ENCODE measurements at places on chromosomes 7 and 10.

DNA sequence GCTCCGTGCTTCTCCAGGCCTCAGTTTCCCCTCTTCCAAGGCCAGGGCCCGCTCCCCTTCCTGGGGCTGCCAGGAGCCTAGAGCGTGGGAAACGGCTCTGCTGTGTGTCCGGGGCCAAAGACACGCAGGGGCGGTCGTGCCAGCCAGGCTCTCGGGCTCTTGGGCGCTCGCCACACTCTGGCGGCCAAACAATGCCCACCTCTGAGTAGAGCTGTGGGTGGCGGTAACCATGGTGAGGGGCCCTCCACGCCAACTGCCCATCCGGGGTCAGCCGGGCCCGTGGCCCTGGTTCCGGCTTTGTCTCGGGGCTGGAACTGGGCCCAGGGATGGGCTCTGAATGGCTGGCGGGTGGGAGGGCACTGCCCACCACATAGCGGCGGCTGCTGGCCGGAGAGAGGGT is 16.0 kb downstream of the GRIFIN start:
- no peak for DNase-seq

DNA sequence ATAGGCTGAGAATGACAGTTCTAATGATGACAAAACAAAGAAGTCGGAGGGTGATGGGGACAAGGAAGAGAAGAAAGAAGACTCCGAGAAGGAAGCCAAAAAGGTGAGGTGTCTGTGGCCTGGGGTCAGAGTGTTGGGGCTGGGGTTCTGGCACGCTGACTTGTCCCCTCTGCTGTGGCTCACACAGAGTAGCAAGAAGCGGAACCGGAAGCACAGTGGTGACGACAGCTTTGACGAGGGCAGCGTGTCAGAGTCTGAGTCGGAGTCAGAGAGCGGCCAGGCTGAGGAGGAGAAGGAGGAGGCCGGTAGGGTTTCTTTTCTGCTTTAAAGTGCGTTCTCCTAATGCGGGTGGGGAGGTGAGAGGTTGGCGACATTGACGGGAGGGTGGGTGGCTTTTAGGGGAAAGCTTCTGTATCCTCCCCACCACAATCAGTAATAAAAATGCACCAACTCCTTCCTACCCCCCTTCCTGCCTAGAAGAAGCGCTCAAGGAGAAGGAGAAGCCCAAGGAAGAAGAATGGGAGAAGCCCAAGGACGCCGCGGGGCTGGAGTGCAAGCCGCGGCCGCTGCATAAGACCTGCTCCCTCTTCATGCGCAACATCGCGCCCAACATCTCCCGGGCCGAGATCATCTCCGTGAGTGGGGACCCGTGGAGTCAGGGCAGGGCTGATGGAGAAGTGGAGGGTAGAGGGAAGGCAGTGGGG is 4.6 kb downstream of the UFSP1 start:
- no peak for DNase-seq

DNA sequence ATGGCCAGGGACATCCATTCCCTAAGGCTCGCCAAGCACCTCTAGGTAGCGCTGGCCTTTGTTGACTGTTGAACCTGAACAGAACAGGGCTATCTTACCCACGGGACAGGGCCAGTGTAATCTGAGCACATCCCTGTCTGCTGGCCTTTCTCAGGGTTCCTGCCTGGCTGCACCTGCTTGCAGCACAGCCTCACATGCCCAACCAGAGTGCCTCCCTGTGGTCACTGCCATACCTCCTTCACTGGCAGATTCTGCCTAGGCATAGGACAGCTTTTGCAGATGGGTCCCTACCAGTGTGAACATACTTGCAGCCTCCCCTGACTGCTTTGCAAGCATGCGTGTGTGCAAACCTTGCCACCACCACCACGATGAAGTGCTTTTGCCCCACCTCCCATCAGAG is 15.8 kb upstream of the LIPN start:
- no peak for DNase-seq

GRCh38 chr7:151694441-151694827 is 174.7 kb upstream of the RHEB start:
- no peak for DNase-seq

GRCh38 chr7:157360483-157361025 is 23.8 kb downstream of the DNAJB6 start:
- DNase-seq: no peak

- DNase-seq: no peak
These were observed 127.4 kb downstream of the ELAPOR2 start for GRCh38 chr7:86932038-86932512.

DNA sequence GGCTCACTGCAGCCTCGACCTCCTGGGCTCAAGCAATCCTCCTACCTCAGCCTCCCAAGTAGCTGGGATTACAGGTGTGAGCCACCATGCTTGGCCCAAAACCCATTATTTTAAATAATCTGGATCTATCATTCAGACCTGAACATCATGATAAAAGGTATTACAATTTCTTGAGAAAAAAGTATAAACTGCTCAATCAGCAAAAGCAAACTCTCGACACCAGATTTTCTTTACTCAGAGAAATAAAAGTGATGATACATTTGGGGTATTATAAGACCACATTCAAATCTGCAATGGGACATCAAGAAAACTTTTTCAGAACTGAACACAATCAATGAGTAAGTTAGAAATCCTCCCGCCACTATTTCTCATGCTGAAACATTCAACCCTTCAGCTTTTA is 41.2 kb downstream of the JMJD1C start:
- DNase-seq: no peak

DNA sequence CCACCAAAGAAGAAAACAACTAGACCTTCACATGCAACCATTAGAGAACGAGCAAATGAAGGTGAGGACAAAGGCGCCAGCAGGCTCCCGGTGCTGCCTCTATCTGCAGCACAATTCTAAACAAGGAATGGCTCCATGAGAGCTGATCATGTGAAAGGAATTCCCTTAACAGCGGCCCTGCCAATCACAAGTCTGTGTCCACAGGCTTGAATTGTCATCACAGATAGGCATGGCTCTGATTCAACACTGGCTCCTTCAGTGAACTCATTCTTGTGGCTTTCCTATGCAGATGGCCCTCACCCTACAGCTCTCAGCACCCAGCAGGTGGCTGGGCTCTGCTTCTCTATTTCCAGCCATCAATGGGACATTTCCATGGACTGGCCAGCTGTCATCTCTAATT is 36.2 kb downstream of the LAMB1 start:
- DNase-seq: no peak

DNA sequence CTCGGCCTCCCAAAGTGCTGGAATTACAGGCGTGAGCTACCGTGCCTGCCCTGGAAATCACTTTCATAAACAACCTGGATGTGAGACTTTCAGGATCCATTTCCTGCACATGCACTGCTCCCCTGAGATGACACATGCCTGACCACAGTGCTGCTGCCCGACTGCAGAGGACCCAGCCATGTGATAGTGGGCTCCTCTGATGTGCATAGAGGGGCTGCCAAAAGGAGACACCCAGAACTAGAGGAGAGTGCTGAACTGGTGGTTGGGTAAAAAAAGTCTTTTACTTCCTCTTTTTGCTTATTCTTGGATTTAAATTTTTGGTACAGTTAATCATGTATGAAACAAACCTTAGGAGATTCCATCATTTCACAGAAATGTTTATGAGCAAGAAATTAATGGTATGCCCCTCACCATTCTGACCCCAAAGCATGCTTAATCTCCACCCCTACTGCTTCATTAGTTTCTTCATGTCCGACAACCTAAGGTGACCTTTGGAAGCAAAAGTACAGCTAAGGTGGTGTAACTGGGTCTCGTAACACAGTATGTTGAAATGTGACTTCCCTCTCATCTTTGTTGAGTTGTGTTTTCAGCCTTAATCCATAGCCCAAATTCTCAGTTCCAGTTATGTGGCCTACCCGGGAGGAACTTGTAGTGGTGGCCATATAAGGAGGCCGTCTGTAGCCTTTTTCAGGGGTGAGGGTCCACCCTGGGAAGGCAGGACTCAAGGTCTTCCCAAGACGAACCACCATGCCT is 111.1 kb downstream of the RNF216 start:
- DNase-seq: peak; percentile 70

- no peak for DNase-seq
These were observed 9.3 kb downstream of the PCLO start for GRCh38 chr7:83153419-83153818.

- no peak for DNase-seq
These were observed 185.8 kb upstream of the PHYHIPL start for GRCh38 chr10:58990693-58991092.

DNA sequence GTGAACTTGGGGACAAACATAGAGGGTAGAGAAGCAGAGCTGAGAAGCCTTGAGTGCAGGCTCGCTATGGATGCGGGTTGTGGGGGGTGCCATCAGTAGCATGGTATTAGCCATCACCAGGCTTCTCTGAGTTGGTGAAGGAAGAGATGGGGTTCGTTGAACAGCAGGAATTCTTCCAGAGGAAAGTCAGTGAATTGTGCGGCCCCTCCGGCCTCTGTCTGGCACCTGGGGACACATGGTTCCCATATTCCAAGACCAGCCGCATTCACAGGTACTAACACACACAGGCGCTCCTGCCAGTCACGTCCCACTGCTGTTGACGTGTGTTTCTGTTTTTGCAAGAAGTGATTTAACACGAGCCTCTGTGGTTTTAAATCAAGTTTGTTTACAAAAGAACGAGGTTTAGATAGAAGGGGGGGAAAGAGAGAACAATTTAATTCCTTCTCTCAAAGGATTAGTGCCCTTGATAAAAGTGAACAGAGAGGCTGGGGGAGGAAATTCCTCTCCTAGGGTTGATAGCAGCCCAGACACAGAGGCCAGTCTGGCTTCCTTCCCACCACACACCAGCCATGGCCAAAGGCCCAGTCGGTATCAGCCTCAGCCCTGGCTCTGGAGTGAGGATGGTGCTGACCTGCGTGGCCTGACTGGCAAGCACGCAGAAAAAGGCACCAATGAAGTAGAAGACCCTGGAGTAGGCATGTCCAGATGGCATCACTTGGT is 252.6 kb upstream of the IGFBP3 start:
- no peak for DNase-seq

DNA sequence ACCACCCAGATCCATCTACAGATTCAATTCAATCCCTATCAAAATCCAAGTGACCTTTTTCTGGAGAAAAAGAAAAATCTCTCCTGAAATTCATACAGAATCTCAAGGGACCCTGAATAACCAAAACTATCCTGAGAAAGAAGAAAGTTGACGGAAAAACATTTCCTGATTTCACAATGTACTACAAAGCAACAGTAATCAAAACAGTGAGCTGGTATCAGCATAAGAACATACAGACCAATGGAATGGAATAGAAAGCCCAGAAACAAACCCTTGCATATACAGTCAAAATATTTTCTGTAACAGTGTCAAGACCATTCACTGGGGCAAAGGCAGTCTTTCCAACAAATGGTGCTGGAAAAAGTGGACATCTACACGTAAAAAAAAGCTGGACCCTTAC is 89.9 kb downstream of the JMJD1C start:
- DNase-seq: no peak

DNA sequence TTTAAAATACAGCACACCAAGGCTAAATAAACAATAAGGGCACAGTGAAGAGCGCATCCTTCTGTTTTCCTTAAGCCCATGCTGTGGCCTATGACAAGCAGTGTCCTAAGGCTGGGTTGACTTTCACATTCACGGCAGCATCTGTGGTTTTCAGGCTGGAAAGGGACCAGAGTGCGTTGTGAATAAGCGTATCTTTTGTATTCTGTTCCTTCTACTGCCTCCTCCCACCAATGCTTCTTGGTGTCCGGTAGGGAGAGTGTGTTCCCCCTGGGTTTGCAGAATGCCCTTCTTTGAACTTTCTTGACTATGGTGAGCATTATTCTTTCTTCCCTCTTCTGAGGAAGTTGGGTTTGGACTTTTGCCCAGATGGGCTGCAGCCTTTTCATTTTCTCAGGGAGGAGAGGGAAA is 73.6 kb downstream of the ABCA13 start:
- peak; percentile 79 for DNase-seq

DNA sequence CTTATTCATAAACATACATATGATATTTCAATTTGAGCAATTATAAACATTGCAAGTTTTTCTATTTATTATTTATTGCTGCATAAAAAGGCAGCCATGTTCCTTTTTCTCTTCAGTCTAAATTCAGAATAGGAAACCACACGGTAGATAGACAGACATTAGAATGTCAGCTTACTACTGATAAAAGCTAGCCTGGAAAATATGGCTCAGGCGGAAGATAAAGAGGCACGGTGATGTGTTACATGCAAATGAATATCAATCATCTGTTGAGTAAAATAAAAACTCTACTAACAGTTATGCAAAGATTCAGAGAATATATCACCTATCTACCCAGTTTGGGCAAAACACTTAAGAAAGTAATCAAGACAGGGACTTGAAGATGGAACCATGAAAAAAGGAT is 73.5 kb upstream of the PDSS1 start:
- DNase-seq: no peak

GRCh38 chr10:126336801-126337200 is 51.5 kb downstream of the ADAM12 start:
- no peak for DNase-seq

- DNase-seq: no peak
These were observed 167.8 kb downstream of the USP6NL start for GRCh38 chr10:11443468-11444154.

- no peak for DNase-seq
These were observed 87.4 kb downstream of the CELF2 start for GRCh38 chr10:11104772-11105675.

GRCh38 chr10:102814873-102815661 is 22.1 kb downstream of the CYP17A1 start:
- DNase-seq: peak; percentile 55

DNA sequence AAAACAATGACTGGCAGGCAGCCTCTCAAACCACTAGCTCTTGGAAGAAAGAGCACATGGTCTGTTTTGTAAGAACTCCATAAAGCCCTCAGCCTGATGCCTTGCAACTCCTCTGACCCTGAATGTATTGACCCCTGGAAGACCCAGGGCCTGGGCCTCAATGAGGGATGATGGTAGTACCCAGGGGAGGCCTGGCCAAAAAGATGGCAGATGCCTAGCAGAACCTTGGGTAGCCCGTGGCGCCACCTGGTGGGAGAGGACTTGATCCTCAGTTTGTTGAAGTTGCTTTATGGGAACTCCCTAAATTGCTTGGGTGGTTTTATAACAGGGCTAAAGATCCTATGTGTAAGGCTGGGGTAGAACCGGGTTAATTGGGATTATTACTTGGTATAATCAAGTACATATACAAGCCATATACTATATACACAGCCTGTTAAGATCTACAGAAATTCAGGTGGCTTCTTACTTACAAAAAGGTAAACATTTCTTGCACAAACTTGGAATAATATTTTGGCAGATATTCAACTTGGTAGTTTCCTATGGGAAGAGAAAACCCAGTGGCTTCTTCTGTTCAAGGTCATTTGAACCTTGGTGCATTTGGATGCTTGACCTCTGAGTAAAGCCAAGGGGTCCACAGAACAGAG is 95.8 kb upstream of the CACUL1 start:
- peak; percentile 93 for DNase-seq

GRCh38 chr10:127013211-127013656 is 108.0 kb downstream of the DOCK1 start:
- DNase-seq: no peak

GRCh38 chr10:68462536-68462935 is 9.2 kb downstream of the DNA2 start:
- no peak for DNase-seq

DNA sequence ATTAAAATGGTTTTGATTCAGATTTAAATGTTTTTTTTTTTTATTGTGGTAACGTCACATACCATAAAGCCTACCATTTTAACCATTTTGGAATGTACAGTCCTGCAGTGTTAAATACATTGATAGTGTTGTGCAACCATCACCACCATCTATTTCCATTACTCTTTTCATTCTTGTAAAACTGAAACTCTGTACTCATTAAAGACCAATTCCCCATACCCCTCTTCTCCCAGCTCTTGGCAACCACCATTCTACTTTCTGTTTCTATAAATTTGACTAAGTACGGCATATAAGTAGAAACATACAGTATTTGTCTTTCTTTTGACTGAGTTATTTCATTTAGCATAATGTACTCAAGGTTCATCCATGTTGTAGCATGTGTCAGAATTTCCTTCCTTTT is 96.2 kb downstream of the EXOC4 start:
- DNase-seq: no peak

GRCh38 chr7:76292213-76292573 is 10.3 kb upstream of the HSPB1 start:
- DNase-seq: peak; percentile 35

Data from suppressor macrophage (primary cell).